ENCODE measurements at places on chromosomes 5 and 9. TPM values are rescaled to one million over a fixed set of nuclear protein-coding genes. Genes with fewer than 3 reads are reported as not detected.

DNA sequence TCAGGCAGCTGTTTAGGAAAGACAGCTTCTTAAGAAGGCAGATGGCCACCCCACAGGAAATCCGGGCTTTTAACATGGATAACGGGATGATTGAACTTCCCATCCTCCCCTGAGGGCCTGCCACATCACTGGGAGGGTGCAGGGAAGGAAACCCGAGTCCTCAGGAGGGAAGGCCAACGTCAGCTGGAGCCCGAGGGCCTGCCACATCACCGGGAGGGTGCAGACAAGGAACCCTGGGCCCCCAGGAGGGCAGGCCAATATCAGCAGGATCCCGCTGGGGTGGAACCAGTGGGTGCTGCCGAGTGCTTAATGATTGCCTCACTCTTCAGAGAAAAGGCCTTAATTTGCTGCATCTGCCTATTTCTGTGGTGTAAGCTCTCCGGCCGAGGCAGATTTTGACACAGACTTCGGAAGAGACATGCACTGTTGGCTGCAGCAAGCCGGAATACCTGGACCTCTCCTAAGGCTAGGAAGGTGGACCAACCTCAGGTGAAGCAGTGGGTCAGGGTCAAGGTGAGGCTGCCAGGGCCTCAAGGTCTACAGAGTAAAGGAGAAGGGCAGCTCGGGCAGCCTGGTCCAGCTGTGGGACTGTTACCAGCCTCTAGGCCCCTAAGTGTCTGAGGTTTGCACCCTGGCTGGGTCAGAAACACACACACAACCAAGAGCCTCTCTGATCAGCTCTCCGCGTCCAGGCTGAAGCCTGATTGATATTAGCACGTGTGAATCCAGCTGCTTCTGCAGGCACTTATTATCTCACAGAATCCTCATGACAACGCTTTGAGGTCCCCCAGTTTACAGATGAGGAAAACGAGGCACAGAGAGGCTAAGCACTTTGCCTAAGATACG, 14.8 kb upstream of the COL5A1 start:
- no peaks in the 10 kb centered on the region for H3K27me3 ChIP-seq
- peak overlapping the region; percentile 97 for H3K27ac ChIP-seq
- no peak overlapping the region for H3K4me3 ChIP-seq

GRCh38 chr5:120614531-120615180, 150.6 kb downstream of the PRR16 start:
- peak overlapping the region; percentile 40 for H3K4me3 ChIP-seq
- no peaks in the 10 kb centered on the region for H3K27me3 ChIP-seq
- H3K36me3 ChIP-seq = peaks cover 17% of the 10 kb centered on the region
- peak overlapping the region; percentile 75 for H3K27ac ChIP-seq

DNA sequence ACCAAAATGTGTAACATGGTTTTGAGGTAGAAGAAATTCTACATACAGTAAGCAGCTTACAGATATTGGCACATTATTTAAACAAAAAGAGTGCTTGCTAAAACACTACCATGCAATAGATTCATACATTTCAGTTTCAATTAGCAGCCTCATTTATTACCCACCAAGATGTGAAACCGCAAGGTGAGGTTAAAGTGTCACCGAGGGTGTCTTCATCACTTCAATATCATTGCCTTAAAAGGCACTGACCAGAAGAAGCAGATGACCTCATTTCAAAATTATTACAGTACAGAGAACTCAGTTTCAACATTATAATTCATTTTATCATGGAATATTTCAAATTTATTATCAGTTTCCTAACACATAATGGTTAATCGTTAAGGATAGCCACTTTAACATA, 302.2 kb downstream of the ISL1 start:
- no peak overlapping the region for H3K4me3 ChIP-seq
- DNase-seq = no peak
- no peaks in the 10 kb centered on the region for H3K27me3 ChIP-seq
- H3K36me3 ChIP-seq = no peaks in the 10 kb centered on the region
- no peaks in the 10 kb centered on the region for H3K4me1 ChIP-seq

- H3K4me3 ChIP-seq = no peak overlapping the region
- no peak overlapping the region for H3K27ac ChIP-seq
- DNase-seq = no peak
- H3K4me1 ChIP-seq = peaks cover 42% of the 10 kb centered on the region
- no peaks in the 10 kb centered on the region for H3K36me3 ChIP-seq
- H3K27me3 ChIP-seq = no peaks in the 10 kb centered on the region
Measured at GRCh38 chr5:54526604-54527288, 9.2 kb downstream of the SNX18 start.

DNA sequence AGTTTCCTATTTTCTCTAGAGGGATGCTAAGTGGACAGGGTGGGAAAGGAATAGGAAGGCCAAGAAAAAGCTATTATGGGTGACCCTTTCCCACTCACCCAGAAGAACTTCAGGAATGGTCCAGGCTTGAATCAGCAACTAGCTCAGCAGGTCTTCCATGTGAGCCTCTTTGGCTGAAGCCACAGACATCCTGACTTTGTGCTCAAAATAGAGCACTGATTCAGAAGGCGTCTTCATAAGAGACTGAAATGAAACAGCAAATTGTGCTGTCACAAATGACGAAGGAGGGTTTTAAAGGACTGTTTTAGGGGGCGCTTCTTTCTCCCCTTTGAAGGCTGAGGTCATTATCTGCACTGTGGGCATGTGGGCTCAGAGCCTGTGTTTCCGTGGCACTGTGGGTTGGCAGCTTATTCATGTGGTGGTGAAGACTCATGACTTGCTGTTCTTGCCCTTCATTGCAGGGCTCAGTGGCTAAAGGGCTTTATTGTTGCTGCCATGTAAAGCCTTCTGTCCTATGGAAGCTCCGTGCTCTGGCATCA, 65.8 kb upstream of the NFIL3 start:
- no peaks in the 10 kb centered on the region for H3K36me3 ChIP-seq
- DNase-seq = peak; percentile 88
- H3K4me1 ChIP-seq = peaks cover 30% of the 10 kb centered on the region
- no peaks in the 10 kb centered on the region for H3K27me3 ChIP-seq
- H3K27ac ChIP-seq = peak overlapping the region; percentile 87
- H3K4me3 ChIP-seq = no peak overlapping the region

- H3K4me1 ChIP-seq = no peaks in the 10 kb centered on the region
- no peak overlapping the region for H3K4me3 ChIP-seq
- H3K36me3 ChIP-seq = peaks cover 6% of the 10 kb centered on the region
- no peaks in the 10 kb centered on the region for H3K27me3 ChIP-seq
- H3K27ac ChIP-seq = no peak overlapping the region
Measured at GRCh38 chr9:89363921-89364665, 45.8 kb downstream of the SECISBP2 start.

GRCh38 chr5:142484821-142485387, 160.1 kb upstream of the SPRY4 start:
- no peak overlapping the region for H3K4me3 ChIP-seq
- H3K36me3 ChIP-seq = no peaks in the 10 kb centered on the region
- H3K27me3 ChIP-seq = no peaks in the 10 kb centered on the region

GRCh38 chr5:107668154-107669095, 2.3 kb downstream of the EFNA5 start:
- H3K27me3 ChIP-seq = peaks cover 39% of the 10 kb centered on the region
- H3K4me1 ChIP-seq = peaks cover 8% of the 10 kb centered on the region
- H3K27ac ChIP-seq = no peak overlapping the region
- no peaks in the 10 kb centered on the region for H3K36me3 ChIP-seq
- peak; percentile 2 for DNase-seq

- no peaks in the 10 kb centered on the region for H3K27me3 ChIP-seq
- no peak for DNase-seq
- no peaks in the 10 kb centered on the region for H3K4me1 ChIP-seq
Measured at GRCh38 chr5:152403046-152403445, 2.0 kb downstream of the NMUR2 start.

GRCh38 chr5:60829490-60830266, 14.4 kb downstream of the ELOVL7 start:
- no peak for DNase-seq
- no peaks in the 10 kb centered on the region for H3K36me3 ChIP-seq
- H3K27me3 ChIP-seq = peaks cover 9% of the 10 kb centered on the region

- no peak overlapping the region for H3K4me3 ChIP-seq
- no peak overlapping the region for H3K27ac ChIP-seq
- H3K27me3 ChIP-seq = no peaks in the 10 kb centered on the region
- H3K4me1 ChIP-seq = peaks cover 14% of the 10 kb centered on the region
Measured at GRCh38 chr5:132841305-132841704, 10.9 kb upstream of the SHROOM1 start.

DNA sequence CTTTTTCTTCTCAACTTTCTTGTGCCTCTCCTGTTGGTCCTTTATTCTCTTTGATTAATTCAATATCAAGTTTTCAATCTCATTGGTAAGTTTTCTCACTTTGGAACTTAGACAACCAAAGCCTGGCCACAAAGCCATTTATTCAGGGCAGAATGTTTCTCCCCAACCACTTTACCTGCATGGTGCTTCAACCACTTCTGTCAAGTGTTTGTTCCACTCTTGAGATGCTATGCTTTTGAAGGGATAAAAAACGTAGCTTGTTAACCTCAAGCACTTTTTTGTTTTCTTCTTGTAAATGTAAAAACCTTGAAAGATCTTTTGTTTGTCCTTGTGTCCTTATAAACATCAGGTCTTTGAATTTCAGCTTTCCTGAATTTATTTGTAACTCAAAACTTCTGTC, 966.7 kb downstream of the MAT2B start:
- no peak overlapping the region for H3K27ac ChIP-seq
- H3K27me3 ChIP-seq = no peaks in the 10 kb centered on the region
- no peaks in the 10 kb centered on the region for H3K36me3 ChIP-seq
- H3K4me3 ChIP-seq = no peak overlapping the region
- H3K4me1 ChIP-seq = no peaks in the 10 kb centered on the region
- no peak for DNase-seq

The SHC3 gene
- total RNA-seq = 0.63 TPM

The PCYOX1L gene
- total RNA-seq = 12.6 TPM

The C1QTNF2 gene
- total RNA-seq = not detected

The ADCY2 gene
- not detected for total RNA-seq

The GARIN3 gene
- total RNA-seq = not detected

The TMEM215 gene
- not detected for total RNA-seq

The COL23A1 gene
- not detected for total RNA-seq

The LURAP1L gene
- 16.2 TPM for total RNA-seq
